ENCODE measurements at places on chromosomes 16 and 17. TPM values are rescaled to one million over a fixed set of nuclear protein-coding genes. Genes with fewer than 3 reads are reported as not detected.

KRTAP4-1 gene
- 3.6 TPM for total RNA-seq

KCNJ18 gene
- not detected for total RNA-seq

C16orf89 gene
- 2.0 TPM for total RNA-seq

GNGT2 gene
- not detected for total RNA-seq

ARHGAP44 gene
- 5.7 TPM for total RNA-seq

GLTPD2 gene
- total RNA-seq, result not detected

CNGB1 gene
- 0.20 TPM for total RNA-seq

Measured in skin of body (tissue), 3 donors.